ENCODE measurements at places on chromosomes 5 and 9.

- DNase-seq: no peak
Measured at GRCh38 chr5:159511570-159511969, 181.3 kb upstream of the IL12B start.

GRCh38 chr5:35145691-35146317 lies 84.5 kb downstream of the PRLR start:
- DNase-seq: no peak

DNA sequence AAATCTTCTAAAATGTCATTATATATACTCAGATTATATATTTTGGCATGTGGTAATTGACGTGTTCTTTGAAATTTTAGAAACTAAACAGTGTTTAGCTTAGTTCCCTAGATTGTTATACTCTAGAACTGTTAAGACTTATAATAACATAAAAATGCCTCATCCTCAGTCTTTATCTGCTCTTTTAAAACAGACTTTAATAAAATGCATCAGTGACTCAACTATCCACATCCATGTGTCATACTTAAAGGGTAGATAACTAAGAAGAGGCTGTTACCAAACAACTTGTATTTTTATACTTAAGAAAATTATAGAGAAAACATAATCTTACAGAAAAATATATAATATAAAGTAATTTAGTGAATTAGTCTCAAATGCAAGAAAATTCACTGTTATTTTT lies 15.2 kb downstream of the NFIL3 start:
- no peak for DNase-seq

DNA sequence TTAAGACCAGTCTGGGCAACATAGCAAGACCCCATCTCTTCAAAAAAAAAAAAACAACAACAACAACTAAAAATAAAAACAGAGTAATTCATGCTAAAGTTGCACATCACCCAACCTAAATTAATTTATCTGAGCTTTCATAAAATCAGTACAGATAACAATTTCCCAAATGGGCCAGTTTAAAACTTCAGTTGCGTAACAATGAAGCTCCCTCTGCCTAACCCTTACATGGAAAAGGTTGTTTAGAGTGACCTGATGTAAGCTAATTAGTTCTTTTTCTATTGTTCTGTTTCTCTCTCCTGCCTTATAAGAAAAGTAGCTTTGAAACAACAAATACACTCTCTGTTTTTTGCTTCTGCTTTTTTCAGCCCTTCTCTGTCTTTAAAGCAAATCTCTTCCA lies 46.2 kb upstream of the SLC28A3 start:
- DNase-seq: no peak

DNA sequence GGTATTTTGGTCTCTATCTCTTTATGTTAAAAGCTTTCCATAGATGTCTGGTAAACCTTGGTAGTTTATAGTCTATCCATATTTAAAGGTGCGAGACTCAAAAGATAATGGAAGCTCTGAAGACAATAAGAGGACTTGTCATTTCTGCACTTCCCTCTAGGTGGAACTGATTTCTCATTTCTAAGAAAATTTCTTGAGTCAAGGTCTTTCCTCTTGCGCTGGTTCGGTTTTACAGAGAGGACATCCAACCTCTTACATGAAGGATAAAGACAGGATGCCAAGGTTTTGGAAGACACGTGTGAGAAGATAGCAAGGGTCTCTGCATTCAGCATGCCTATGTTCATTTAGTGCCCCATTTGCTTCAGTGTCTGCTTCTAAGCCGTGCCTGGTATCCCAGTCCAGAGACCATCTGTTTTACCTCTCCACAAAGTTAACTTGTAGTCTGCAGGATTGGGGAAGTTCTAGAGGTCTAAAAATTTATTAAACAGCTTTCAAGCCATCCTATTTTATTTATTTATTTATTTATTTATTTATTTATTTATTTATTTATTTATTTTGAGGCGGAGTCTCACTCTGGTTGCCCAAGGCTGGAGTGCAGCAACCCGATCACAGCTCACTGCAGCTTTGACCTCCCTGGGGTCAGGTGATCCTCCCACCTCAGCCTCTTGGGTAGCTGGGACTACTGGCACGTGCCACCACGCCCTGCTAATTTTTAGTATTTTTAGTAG lies 41.6 kb downstream of the KIAA1191 start:
- DNase-seq: no peak

- no peak for DNase-seq
Measured at GRCh38 chr9:73230251-73230650, 78.6 kb downstream of the ANXA1 start.

- no peak for DNase-seq
Measured at GRCh38 chr5:56010431-56010830, 15.7 kb upstream of the IL6ST start.

DNA sequence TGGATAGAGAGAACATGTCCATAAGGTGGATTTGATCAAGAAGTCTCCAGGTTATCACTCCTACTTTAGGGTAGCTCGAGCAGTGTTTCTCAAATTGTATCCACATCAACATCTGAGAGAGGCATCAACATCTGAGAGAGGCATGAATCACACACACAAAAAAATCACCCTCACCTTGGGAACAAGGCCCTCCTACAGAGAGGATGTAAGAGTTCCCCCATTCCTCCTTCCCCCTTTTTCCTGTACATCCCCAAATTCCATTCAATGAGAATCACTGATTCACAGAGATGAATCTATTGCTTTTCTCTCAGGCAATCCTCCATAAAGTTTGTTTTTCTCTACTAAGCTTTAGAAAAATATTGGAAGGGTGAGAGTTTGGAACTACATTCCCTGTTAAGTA lies 233.4 kb upstream of the CDH6 start:
- no peak for DNase-seq

DNA sequence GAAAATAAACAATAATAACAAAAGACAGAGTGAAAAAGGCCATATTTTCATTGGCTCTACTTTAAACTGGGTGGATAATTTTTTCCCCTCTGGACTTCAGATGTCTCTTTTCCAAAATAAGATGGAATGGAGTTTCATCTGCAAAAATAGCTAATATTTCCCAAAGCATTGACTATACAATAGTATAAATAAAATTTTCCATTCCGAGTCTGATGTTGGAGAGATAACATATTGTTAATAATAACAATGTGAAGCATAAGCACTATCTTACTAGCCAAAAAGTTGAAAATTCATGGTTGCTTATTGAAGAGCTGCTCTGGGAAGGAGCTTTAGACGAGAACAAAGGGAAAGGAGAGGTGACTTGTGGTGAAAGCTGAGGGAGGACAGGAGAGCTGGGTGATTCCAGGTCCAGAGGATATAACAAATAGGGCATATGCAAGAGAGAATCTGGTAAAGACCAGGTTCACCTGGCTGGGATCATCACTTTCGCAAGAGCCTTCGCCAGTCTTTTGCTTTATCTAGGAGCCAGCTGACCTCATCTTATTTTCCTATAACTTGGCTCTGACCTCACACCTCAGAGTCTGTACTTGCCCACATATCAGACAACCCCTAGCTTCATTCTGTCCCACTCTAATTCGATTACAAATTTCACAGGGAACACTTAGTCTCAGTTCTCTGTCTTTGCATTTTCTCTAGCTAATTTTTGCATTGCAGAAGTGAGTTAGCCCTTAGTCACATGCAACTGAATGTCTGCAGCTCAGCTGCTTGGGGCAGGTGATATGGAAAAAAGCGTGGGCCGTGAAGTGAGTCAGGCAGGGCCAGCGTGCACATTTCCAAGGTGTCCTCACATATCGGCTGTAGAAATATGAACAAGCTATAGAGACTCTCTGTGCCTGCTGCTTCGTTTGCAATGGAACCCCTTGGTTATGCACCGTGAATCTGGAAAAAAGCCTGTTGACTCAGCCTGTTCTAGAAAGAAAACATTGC lies 7.6 kb upstream of the ZNF474 start:
- DNase-seq: no peak

GRCh38 chr9:129177791-129178567 lies at the start of gene IER5L:
Gene IER5L (minus strand): TSS chr9:129178261. CDS start chr9:129178052, 209 bp downstream.
- DNase-seq: peak; percentile 98

GRCh38 chr5:97388794-97389193 lies 205.7 kb upstream of the RIOK2 start:
- DNase-seq: no peak

DNA sequence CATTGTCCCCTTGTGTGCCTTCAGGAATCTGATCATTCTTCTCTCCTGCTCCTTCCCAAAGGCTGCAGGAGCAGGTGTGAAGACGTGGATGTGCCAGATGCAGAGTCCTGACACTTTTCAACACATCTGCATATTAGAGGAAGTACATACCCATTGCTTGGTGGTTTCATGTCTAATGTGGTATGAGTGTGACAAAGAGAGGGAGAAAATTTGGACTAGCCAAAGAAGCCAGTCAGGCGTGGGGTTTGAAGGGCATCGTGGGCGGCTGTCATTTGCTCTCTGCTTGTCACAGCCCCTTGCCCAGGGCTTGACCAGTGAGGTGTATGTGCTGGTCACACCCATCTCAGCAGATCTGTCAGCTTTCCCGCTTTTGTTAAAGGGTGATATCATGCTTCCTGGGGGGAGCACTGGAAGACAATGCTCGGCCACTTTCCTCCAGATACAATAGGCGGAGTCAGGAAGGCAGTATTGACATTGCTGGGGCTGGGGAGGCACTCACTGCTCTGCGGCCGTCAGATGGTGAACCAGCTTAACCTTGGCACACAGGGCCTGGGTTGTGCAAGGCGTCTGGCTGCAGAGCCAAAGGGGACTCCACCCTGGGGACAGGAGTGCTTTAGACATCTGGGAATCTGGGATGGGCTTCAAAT lies 8.6 kb downstream of the TEK start:
- DNase-seq: peak; percentile 65

- no peak for DNase-seq
Measured at GRCh38 chr5:151427258-151427657, 20.1 kb upstream of the SLC36A1 start.

DNA sequence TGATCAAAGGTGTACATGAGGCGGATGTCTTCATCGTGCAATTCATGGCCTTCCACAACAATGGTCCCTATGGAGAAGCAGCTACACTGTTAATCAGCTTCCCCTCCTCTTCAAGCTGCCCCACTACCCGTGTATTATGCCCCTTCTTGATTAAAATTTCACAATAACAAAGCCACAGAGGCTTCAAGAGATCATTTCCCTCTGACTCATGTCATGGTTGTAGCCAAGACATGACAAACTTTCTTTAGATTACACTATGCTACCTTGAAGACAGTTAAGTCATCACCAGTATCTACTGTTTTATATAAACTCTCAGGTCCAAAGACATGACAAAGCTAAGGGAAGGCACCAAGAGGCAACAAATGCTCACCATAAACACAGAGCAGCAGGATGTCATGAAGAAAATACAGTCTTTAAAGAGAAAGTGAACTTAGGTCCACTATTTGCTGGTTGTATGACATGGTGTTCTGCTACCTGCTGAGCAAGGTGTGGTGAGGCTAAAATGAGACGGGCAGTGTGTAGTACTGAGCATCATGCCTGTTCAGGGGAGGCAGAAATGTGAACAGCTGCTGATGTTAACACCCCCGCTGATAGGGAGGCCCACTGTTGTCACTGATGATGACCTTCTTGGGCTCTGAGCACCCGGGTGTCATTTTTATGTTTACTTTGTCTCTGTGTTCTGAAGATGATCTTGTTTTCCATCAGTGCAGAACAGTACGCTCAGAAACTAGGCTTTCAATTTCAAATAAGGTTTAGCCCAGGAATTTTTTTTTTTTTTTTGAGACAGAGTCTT lies 48.3 kb downstream of the IARS1 start:
- DNase-seq: no peak

DNA sequence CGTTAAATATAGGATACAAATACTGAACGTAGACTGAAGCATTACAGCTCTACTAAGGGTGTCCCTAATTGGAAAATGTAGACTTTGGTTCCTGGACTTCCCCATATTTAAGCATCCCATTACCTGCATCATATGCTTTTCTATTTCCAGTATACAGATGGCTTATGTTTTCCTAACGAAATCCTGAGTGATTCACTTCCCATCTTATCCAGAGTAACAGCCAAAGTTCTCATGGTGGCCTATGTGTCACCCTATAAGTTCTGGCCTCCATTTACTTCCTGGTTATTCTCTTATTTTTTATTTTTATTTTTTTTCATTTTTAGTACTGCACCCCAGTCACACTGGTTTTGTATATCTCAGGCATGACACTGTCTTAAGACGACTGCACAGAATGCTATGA lies 552.3 kb downstream of the PRDM9 start:
- DNase-seq: no peak

GRCh38 chr9:75152416-75152815 lies 64.1 kb downstream of the OSTF1 start:
- DNase-seq: no peak

- no peak for DNase-seq
Measured at GRCh38 chr5:135116160-135116561, 82.1 kb upstream of the PITX1 start.

- DNase-seq: no peak
Measured at GRCh38 chr5:154253807-154254206, 63.3 kb downstream of the GALNT10 start.

DNA sequence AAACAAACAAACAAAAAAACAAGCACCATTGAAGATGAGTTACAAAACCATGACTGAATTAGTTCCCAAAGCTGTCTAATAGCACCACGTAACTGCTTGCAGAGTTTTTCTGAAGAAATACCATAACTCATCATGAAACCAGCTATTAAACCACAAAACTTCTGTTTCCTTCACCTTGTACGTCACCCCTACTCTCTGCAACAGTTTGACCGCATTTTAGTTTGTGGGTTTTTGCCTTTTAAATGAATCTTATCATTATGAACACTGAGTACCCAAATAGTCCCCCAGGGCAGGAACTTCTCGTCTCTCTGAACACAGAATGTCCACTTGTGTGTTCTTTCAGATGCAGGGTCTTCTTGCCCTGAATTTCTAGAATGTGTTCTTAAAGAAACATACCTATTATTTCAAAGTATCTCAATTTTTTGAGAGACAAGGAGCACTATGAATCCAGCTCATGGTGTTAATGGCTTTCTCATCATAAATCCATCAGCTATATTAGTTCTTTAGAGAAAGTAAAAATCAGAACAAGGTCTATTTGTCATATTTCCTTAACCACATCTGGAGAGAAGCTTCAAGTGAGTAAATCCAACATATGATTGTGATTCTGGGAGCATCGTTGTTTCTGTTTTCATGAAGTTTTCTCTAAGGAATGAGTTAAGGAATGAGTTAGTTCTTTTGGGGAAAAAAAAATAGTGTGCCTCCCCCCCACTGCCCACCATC lies 210.6 kb downstream of the AUH start:
- no peak for DNase-seq

DNA sequence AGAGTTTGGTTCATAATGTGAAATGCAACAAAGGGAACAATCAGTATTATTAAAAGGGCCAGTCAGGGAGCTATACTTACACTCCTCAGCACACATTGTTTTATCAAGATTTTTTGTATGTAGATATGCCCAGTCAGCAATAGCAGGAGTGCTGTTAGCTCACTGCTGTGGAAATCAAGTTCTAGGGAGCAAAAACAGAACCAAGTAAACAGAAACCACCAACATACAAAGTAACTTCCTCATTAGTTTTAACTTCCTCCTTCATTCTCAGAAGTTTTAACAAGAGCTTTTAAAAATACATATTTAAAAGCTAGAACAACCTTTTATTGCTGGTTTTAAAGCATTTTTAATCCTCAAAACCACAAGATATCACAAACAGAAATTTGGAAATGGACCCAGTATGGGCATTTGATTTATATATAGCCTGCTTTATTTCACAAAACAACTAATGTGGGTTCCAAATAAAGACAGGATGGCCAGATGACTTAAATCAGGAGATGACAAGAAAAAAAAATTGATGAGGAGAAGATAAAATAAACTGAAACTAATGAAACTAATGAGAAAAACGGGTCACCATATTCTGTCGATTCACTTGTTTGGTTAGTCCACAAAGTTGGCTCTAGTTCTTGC lies 178.5 kb downstream of the ADAMTS12 start:
- DNase-seq: no peak
